NB4 (cell line): ENCODE measurements at places on chromosomes 4 and X.
A peak's percentile ranks its signal among the peaks of the same experiment; 100 is the strongest.

DNA sequence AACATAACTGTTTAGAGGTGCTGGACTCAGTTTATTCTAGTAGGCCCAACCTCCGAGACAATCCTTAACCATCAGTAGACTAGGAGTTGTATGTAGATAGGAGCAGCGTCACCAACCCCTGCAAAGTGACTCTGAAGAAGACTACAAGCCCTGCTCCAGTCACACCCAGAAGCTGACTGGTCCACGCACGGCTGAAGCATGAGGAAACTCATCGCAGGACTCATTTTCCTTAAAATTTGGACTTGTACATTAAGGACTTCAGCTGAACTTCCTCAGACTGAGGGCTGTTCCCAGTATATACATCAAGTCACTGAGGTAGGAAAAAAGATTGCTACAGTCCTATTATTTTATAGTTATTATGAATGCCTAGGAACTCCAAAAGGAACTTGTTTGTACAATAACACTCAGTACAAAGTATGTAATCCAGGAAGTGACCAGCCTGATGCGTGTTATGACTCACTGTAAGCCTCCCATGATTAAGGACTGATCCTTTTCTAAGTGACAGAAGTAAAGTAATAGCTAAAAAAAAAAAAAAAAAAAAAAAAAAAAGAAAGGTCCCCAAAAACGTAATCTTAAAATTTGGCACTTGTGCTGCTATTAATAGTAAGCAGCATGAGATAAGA, 41.6 kb upstream of the UGT2B7 start:
- peak; percentile 44 for DNase-seq

- peak; percentile 29 for DNase-seq
These were observed 2.1 kb downstream of the GEMIN8 start for GRCh38 chrX:14027511-14028019.

GRCh38 chr4:22410645-22411247, 105.1 kb downstream of the ADGRA3 start:
- peak; percentile 21 for DNase-seq

- DNase-seq, result no peak
These were observed 33.0 kb downstream of the PPA2 start for GRCh38 chr4:105440890-105441289.

GRCh38 chrX:139640259-139640658, 67.7 kb downstream of the MCF2 start:
- DNase-seq, result no peak

- DNase-seq, result no peak
These were observed 100.5 kb downstream of the TMEM131L start for GRCh38 chr4:153566631-153567150.
